ENCODE measurements at places on chromosomes 2 and 18.

DNA sequence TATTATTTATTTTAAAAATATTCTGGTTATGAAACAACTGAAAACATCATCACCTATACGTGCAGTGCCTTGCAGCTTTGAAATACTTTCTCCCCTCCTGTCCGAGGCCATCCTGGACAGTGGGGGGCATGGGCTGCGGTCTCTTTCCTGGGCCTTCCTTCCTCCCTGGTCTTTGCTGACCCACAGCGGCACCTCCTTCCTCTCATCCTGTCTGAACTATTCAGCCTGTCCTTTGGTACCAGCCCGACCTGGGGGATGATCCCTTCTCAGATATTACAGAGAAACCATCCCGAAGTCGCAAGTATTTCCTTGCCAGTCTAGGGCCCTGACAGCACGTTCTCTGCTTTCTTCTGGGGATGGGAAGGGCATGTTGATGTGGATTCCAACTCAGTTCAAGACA is 736.6 kb upstream of the HS6ST1 start:
- no peak for DNase-seq

DNA sequence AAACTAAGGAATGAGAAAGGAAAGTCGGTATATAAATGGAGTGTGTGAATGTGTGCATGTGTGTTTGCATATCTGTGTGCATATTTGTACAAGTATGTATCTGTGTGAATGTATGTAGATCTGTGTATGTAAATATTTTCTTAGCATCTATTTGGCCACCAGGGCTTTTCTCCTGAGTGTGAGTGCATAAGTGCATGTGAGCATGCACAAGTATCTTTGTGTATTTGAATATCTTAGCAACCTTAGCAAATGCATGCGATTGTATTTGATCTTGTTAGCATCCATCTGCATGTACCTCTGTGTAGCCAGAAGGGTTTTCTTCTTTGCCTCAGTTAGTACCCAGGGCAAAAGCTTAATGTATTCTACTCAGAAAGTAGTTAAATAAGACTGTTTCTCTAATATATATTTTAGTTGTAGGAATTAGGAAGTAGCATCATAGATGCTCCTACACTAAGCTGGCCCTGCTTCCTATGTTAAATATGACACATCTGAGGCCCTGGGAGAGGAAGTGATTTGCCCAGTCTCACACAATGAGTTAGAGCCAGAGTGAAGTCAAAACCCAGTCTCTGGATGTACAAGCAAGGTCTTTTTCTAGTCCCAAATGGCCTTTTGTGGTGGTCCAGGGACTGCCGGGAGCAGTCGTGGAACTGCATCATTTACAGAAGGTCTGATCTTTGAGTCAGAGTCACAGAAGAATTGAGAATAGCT is 9.2 kb downstream of the FKBP1B start:
- no peak for DNase-seq

- DNase-seq: no peak
These were observed 1.0 kb upstream of the B3GNT7 start for GRCh38 chr2:231394211-231395141.

GRCh38 chr2:40357667-40358066 is 94.2 kb downstream of the SLC8A1 start:
- DNase-seq: no peak

DNA sequence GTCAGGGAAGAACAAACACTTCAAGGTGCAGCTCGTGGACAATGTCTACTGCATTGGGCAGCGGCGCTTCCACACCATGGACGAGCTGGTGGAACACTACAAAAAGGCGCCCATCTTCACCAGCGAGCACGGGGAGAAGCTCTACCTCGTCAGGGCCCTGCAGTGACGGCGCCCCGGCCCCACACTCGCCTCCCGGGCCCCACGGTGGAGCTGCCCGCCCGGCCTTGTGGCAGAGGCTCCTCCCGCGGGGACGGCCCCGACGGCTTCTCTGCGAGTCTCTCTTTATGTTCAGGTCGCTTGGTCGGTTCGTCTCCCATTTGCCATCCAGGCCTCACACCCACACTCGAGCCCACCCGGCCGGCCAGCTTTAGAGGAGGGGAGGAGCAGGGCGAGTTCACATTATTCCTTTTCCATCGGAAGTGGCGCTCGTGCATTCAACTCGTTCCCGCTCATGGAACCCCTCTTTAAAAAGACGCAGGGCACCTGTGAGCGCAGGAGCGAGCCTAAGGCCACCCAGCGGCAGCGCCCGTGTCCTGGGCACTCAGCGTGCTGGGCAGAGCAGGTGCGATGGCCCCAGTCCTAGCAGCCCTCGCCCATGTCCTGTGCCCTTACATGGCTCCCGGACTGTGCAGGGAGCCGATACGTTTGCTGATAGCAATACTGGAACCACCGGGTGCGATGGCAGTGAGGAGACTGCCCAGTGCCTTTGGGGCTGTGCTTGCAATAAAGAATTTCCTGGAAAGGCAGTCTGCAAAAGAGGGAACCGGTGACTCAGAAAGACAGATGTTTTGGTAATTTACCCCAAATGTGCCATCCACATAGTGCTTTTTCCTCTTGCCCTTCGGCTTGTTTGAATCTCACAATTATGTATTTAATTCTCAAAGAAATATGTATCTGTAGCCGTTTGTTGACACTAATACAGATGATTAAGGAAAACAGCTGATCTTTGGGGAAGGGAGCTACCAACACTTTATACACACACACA is 148.6 kb downstream of the NCK2 start:
- DNase-seq: no peak

DNA sequence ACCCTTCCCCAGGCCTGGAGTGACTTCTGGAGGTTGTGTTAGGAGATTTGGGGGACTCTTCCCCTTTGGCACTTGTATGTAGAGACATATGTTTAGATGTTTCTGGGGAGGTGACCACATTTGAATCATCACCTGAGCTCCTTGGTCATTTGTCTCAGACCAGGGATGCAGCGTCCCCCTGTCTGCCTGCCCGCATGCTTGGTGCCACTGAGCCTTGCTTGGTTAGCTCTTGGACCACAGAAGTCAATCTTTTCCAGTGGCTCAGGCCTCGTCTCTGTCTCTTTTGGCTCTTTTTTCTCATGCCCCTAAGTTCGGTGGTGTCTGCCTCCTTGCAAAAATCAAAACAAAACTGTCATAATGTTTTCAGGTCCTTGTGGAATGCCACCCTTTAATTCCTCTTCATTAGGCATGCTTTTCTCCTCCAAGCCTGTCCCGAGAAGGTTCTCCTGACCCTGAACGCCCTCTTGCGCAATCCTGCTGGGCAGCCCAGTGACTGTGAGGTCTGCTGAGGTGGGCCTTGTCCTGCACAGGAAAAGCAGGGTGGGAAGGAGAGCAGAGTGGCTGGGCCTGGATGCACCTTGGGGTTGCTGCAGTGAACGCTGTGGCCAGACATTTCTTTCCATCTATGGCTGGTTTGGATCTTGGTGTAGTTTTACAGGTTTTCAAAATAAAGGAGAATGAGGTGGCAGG is 24.9 kb downstream of the GLI2 start:
- DNase-seq: no peak

GRCh38 chr2:8277921-8278571 is 403.8 kb upstream of the ID2 start:
- DNase-seq: no peak

DNA sequence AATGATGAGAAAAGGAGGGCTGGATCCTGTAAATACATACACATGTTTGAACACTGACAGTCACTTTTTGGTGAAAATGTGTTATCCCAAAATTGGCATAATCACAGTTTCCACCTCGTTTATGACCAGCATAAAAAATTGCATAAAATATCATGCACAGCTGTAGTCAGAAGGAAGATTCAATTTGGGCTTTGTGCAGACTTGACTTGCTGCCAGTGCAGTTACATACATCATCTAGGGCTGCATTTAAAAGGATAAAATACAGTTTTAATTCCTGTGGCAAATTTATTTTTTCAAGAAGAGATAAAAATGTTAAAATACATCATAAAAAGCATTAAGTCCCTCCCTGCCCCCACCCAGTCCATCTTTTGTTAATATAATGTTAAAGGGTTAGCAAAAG is 103.8 kb downstream of the VWC2L start:
- no peak for DNase-seq

GRCh38 chr2:182248362-182248761 is 178.5 kb downstream of the PDE1A start:
- no peak for DNase-seq

DNA sequence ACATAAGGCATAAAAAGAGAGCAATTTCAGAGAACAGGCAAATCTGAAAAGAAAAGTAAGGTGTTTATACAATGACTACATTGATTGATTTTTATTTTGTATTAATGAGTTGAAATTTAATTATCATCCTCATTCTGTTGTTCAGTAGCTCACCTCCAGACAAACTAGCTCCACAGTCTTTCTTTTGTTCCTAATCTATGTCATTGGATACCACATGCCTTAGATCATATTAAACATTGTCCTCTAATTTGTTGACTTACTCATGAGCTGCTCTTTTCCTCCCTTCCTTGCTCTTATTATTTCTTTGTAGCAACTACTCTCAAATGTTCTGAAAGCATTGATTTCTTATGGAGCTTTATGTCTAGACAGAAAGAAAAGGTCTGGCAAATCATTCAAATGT is 185.5 kb upstream of the ZSWIM2 start:
- no peak for DNase-seq

DNA sequence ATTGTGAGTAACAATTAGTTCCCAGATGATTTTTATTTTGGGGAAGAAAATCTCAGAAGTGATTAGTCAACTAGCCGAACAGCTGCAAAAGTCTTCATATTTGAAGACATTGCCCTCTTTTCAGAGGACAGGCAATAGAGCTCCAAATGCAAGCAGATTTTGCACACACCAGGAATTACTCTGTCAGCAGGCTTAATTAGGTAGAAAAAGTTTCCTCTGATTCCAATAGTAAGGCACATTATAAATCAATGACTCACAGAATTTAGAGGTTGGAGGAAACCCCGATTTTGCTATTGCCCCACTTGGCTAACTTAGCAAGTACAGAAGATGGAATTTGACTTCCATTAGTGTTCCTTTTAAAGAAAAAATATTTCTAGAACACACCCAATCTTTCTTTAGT is 30.7 kb upstream of the SCN1A start:
- no peak for DNase-seq

DNA sequence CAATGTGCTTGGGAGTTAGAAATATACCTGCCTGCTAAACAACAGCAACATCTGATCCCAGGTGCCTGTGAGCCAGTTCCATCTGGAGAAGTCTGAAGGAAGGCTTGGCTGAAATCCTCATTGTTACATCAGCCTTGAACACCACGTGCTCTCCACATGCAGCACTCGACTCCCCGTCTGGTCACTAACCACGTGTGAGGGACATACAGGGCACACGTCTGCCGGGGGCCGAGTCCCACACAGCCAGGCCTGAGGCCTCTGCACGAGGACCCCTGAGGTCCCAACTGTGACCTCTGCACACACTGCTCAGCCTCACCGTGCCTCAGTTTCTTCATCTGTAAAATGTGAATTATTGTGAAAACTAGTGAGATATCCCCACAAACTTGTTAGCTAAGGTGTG is 236.5 kb upstream of the SALL3 start:
- no peak for DNase-seq

GRCh38 chr2:143937723-143938350 is 582.1 kb downstream of the ZEB2 start:
- DNase-seq: no peak

DNA sequence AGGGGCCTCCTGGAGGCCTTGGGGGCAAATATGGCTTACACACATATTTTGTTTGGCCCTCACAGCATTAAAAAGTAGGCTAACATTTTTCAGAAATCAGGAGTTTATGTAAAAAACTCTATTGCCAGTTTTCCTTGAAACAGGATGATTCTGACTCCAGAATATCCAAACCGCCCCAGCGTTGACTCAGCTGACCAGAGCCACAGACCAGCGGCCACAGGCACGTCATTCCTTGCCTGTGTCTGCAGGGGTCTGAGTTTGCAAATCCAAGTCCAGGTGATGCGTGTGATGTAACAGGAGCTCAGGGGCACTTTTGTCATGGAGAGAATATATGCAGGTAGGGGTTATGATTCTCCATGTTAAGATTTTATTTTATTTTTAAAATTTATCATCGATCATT is 79.4 kb upstream of the ALKAL2 start:
- DNase-seq: no peak

- no peak for DNase-seq
These were observed 286.4 kb downstream of the TXNL1 start for GRCh38 chr18:56351911-56352500.

DNA sequence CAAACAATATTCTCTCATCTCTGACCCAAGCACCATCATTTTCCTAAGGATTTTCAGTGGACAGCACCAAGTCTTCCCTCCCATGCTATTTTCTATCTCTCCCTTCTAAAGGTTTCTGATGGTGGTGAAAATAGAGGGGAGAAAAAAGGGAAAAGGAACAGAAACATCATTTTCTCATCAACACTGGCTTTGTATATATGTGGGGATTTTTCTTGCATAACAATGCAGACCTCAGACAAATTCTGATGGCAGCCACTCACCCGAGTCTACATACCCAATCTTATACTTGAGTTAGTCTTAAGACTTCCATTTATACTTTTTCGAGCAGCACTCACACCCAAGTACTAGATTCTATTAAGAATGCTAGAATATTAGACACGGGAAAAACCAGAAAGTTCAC is 95.8 kb downstream of the TMEM163 start:
- DNase-seq: no peak

DNA sequence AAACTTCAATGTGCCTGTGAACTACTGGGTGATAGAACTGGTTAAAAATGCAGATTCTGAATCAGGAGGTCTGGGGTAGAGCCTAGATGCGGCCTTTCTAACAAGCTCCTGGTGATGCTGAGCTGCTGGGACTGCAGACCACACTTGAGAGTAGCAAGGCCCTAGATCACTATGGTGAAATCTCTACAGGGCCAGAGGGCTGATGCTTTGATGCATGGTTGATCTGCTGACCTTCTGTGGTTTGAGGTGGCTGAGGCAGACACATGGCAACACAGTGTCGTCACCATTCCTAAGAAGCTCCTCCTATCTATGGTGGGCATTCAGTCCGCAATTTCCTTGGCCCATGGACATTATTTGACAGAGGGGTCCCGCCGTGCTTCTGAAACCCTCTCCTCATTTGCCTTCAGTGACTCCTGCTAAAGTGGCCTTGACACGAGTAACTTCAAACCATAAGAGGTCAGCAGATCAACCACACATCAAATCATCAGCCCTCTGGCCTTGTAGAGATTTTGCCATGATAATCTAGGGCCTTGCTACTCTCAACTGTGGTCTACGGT is 19.8 kb downstream of the CCDC68 start:
- no peak for DNase-seq

GRCh38 chr18:55559739-55560138 is 28.3 kb downstream of the TCF4 start:
- no peak for DNase-seq

- DNase-seq: no peak
These were observed 241.3 kb upstream of the UBE2E3 start for GRCh38 chr2:180739070-180739469.

GRCh38 chr18:79217979-79218604 is 148.9 kb downstream of the ATP9B start:
- DNase-seq: no peak

GRCh38 chr2:1550076-1550475 is 136.8 kb downstream of the TPO start:
- no peak for DNase-seq

GRCh38 chr2:7692657-7693161 is 775.5 kb downstream of the RNF144A start:
- DNase-seq: no peak

- no peak for DNase-seq
These were observed 237.0 kb downstream of the ALPK2 start for GRCh38 chr18:58391932-58392323.

All from stimulated activated CD8-positive, alpha-beta memory T cell treated with anti-CD3 and anti-CD28 coated beads, Interleukin-4, amount 100 ng/mL, for 1 hour (primary cell).